ENCODE measurements at places on chromosomes 13 and 19.

DNA sequence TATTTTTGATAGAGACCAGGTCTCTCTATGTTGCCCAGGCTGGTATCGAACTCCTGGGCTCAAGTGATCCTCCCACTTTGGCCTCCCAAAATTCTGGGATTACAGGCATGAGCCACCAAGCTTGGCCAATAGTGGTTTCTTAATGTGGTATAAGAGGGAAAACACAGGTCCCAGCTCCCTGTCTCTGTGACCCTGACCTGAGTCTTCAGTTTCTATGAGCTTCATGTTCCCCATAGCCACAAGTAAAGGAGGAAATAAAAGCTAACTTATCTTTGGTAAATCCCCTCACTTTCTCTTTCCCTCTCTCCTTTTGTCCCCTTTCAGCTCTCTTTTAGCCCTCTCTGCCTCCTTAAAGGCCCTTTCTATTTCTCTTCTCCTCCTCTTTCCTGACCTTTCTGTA lies 50.3 kb downstream of the ABCC4 start:
- no peak for DNase-seq

DNA sequence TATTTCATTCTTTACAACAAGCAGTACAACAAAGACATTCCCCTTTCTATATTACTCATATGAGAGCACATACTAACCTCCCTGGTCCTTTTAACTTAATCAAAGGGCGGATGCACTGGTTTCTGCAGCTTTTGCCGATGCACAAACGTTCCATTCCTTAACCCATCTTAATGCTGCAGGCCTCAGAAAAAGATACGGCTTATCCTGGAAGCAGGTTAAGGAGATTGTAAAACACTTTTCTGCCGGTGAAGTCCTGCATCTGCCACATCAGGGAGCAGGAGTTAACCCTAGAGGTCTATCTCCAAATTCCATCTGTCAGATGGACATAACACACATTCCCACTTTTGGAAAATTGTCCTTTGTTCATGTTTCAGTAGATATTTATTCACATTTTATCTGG lies 11.5 kb upstream of the ZNF814 start:
- DNase-seq = no peak

GRCh38 chr19:30679153-30679702 lies 307.0 kb downstream of the ZNF536 start:
- DNase-seq = no peak

- DNase-seq = no peak
Observed at GRCh38 chr19:23822735-23823134, 64.0 kb upstream of the ZNF681 start.

- no peak for DNase-seq
Observed at GRCh38 chr13:79393564-79394249, 12.3 kb downstream of the RBM26 start.

- no peak for DNase-seq
Observed at GRCh38 chr13:101190976-101191375, 225.3 kb downstream of the NALCN start.

GRCh38 chr13:95023405-95023804 lies 277.8 kb downstream of the ABCC4 start:
- DNase-seq = no peak

- DNase-seq = no peak
Observed at GRCh38 chr13:91017031-91017668, 330.3 kb upstream of the MIR17HG start.

GRCh38 chr13:66212511-66212910 lies 1017.6 kb downstream of the PCDH9 start:
- no peak for DNase-seq

- no peak for DNase-seq
Observed at GRCh38 chr13:46527237-46527636, 25.7 kb upstream of the LRCH1 start.

- DNase-seq = no peak
Observed at GRCh38 chr13:31044364-31045285, 112.2 kb downstream of the TEX26 start.

All from cortex of kidney (tissue), 1 donor.